ENCODE measurements at places on chromosomes 2 and 18.

GRCh38 chr2:168231609-168232241, 15.7 kb downstream of the STK39 start:
- no peak for DNase-seq

DNA sequence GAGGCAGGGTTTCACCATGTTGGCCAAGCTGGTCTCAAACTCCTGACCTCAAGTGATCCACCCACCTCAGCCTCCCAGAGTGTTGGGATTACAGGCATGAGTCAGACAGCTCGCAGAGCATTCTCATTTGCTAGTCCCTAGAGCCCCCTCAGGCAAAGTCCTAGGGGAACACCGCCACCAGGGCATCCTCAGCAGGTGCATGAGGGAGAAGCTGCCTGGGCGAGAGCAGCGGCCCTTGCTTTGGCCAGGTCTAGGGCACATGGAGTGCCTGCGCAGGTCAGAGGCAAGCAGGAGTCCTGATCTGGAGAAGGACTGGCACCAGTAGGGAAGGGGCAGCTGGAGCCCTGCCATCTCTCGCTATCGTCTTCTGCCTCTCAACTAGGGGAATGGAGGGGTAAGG, 32.4 kb downstream of the NGEF start:
- peak; percentile 17 for DNase-seq

DNA sequence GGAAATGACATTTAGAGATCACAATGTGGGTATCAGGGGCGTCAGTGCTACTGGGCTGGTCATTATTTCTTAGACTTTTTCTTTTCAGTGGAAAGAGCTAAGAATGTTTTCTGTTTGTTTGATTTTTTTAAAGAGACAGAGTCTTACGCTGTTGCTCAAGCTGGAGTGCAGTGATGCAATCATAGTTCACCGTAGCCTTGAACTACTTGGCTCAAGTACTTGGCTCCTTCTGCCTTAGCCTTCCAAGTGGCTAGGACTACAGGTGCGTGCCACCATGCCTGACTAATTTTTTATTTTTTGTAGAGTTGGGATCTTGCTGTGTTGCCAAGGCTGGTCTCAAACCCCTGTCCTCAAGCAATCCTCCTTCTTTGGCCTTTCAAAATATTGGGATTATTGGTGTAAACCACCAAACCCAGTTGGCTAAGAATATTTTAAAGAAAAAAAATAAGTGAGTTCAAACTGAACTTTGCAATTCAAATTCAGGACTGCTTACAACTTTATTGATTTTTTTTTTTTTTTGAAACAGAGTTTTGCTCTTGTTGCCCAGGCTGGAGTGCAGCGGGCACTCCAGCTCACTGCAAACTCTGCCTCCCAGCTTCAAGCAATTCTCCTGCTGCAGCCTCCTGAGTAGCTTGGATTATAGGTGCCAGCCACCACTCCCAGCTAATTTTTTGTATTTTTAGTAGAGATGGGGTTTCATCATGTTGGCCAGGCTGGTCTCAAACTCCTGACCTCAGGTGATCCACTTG, 154.2 kb downstream of the MIB1 start:
- peak; percentile 43 for DNase-seq

GRCh38 chr2:44120428-44120827, 48.2 kb upstream of the PPM1B start:
- DNase-seq: peak; percentile 83

DNA sequence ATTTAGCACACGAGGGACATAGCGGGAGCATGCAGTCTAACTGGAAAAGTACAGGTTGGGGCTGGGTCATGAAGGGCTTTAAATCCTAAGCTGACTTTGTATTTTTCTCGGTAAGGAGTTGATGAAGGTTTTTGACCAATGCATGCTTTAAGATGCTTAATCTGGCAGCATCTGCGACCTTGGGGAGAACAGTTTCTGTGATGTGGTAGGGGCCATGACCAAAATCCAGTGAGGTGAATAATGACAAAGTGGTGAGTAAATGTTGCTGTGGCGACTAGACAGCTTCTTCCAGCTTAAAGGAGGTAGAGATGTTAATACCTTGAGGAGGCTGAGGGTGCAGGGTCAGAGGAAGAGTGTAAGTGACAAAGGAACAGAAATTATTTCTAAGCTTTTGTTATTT, 174.6 kb upstream of the ALPP start:
- no peak for DNase-seq

DNA sequence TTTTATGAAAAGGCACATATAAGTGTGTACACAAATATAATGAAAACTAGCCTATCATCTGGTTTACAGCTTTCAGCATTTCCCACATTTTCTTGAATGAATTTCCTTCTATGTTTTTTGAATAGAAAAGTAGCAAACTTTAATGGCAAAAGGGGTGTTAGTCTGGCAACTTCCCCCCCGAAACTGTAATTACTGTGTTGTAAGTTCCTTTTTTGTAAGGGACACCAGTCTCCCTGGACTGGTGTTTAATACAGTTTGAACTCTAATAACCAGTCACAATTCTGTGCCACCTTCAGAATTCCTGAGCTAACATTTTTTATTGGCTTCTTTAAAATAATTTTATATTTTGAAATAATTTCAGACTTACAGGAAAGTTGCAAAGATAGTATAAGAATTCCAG, 94.2 kb downstream of the ACSL3 start:
- DNase-seq: no peak

GRCh38 chr18:79275992-79276391, 119.7 kb upstream of the NFATC1 start:
- DNase-seq: peak; percentile 44

GRCh38 chr2:184322615-184323014, 275.7 kb upstream of the ZNF804A start:
- DNase-seq: no peak

- no peak for DNase-seq
Measured at GRCh38 chr2:211468877-211469663, 912.7 kb downstream of the CPS1 start.

- DNase-seq: peak; percentile 83
Measured at GRCh38 chr18:77129150-77129551, 3.4 kb downstream of the MBP start.

DNA sequence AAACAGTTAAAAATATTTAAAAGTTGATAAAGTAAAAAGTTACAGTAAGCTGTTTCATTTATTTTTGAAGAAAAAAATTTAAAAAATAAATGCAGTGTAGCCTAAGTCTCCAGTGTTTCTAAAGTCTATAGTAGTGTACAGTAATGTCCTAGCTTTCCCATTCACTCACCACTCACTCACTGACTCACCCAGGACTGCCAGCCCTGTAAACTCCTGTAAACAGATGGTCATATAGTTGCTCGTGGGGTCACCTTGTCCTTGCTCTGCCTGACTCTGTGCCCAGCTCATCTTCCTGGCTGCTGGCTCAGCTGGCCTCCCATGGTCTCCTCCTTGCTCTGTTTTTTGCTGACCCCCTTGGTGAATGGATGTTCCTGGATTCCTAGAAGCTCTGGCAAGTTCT, 180.3 kb downstream of the VAPA start:
- DNase-seq: peak; percentile 86

DNA sequence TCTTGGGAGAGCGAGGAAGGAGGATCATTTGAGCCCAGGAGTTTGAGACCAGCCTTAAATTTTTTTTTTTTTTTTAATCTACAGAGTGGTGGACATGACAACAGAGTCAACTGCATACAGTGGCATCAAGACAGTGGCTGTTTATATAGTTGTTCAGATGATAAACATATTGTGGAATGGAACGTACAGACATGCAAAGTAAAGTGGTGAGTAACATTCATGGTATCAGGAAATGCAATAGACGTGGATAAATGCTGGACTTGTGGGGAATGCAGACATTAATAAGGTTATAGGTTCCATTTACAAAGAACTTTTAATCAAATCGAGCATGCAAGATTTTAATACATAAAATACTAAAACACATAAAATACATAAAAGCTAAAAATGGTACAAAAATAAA, 11.9 kb downstream of the WDR43 start:
- DNase-seq: peak; percentile 64

DNA sequence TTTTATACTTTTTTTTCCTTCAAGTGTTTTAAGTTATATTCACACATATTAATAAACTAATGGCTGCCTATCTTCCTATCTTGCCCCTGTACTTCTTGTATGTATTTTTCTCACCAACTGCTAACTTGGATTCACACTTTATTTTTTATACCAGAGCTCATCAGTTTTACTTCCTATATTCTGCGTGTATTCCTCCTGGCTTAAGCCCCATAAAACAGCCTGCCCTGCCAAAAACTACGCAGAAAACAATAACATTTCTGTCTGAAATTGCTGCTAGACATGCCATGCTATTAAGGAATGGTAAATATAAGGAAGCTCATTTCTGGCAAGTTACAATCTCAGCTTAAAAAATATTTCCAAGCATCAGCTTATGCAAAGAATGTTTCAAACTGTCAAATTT, 172.3 kb downstream of the UBE2E3 start:
- no peak for DNase-seq

DNA sequence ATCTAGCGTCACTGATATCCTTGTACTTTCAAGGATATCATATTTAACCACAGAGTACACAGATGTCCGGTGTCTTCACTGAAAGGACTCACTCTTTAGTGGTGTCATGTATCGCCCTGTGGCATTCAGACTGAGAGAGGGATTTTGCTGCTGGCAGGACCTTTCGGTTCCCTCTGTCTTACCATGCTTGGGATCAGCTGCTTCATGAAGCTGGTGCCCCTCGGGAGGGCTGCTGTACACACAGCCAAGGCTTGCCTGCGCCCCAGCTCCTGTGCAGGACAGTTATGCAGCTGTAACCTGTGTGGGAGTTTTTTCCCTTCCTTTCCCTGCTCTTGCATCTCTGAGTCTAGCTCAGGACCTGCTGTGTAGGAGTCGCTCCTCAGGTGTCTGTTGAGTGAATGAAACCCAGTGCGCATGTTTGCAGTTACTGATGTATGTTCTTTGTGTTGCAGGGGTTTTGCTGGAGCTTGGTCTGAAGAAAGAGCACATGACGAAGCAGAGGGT, 64.4 kb downstream of the GREB1 start:
- DNase-seq: no peak
